ENCODE measurements at places on chromosomes 6 and 20.

- DNase-seq: no peak
These were observed 92.8 kb upstream of the BTN3A2 start for GRCh38 chr6:26272171-26272637.

- no peak for DNase-seq
These were observed 715 bp downstream of the PSMF1 start for GRCh38 chr20:1119128-1119505.

- DNase-seq: no peak
These were observed 47.4 kb downstream of the HDAC2 start for GRCh38 chr6:113923526-113923925.

DNA sequence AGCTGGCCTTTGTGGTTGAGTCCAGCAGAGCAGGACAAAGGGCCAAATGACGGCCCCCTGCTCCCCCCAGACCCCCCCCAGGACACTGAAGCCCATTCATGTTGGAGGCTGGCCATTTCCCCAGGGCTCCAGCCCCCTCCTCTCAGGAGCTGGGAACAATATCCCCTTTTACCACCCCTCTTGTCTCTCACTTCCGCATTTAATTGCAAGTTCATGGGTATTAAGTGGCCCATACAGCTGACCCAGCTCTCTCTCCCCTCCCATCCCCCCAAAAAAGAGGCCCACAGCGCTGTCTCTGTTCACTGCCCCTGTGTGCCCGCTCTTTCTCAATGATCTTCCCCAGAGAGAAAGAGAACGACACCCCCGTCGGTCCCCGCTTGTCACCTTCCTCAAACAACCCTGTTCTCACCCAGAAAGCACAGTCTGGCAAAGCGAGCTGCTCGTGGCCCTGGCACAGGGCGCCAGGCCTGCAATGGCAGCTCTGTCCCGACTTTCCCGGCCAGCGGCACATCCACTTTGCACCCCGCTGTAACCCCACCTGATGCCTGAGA, 30.4 kb downstream of the PREX1 start:
- DNase-seq: no peak

DNA sequence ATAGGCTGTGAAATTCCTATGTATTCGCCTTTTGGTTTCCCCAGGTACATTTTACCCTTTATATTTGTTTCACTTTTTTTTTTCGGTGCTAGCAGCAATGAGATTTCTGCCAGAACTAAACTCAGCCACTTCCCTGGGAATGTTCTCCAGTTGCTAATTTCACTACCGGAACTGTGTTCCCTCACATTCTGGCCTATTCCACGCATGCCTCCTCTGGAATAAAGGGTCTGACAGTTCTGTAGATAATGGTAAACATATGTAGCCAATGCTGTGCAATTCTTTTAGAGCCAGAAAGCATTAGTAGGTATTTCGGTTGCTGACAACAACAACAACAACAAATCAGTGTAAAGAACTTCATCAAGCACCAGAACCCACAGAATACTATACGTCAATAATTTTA, 96.1 kb upstream of the TBX18 start:
- no peak for DNase-seq
